ENCODE measurements at places on chromosomes 2 and 18. TPM values are rescaled to one million over a fixed set of nuclear protein-coding genes. Genes with fewer than 3 reads are reported as not detected.

GRCh38 chr2:20249170-20249569 lies 24.2 kb upstream of the SDC1 start:
- DNase-seq = no peak

GRCh38 chr2:187775651-187776050 lies 221.4 kb upstream of the TFPI start:
- DNase-seq = no peak

- DNase-seq = no peak
These were observed 138.2 kb downstream of the DOK6 start for GRCh38 chr18:69538849-69539248.

DNA sequence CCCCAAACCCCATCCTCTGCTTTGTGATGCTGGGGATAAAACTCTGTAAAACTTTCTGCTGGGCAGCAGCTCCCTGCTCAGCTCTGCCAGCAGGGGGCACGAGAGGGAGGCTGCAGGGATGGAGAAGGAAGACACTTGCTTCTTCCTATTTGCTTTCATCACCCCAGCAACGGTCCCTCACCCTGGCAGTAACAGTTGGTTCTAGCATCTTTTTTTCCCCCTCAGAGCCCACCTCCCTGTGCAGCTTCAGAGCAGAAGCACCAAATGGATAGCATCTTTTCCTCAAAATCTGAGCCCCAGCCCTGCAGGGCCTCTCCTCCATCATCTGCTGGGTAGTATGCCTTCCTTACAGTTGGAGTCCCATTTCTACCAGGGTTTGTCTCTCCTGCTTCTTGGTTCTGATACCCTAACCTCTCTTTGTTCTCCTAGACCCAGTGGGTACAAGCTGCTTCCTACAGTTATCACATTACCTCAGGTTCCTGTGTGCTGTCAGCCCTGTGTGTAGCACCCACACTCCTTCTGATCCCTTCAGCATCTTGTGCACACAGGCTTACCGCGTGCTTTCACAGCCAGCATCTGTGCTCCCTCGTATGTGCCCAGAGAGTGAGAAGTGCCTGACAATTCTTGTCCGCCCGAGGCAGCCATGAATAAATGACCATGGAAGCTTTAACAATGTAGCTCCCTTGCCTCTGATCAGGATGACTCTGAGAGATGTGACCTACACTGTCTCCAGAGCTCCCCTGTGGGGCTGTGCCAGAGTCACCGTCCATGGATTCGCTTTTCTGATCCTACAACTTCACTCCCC lies 14.5 kb downstream of the CKAP2L start:
- DNase-seq = peak; percentile 72

DNA sequence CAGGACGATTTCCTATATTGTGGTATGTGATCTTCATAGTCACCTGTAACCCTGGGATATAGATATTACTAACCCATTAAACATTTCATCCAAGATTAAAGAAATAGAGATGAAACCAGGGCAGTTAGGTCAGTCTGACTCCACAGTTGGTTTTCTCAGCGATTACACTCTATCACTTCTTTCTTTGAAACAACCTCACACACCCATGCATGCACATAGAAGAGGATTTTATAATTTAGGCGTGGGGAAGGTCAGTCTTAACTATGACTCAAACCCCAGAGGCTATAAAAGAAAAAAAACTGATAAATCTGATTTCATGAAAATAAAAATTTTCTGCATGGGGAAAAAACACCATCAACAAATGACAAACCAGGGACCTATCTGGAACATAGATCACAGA lies 54.2 kb downstream of the BCL2 start:
- no peak for DNase-seq

GRCh38 chr18:61531182-61531581 lies 198.0 kb downstream of the CDH20 start:
- DNase-seq = no peak

GRCh38 chr18:14959550-14959949 lies 211.6 kb downstream of the ANKRD30B start:
- DNase-seq = no peak

- no peak for DNase-seq
These were observed 28.2 kb downstream of the LPIN2 start for GRCh38 chr18:2984703-2985261.

The TMEM37 gene
- 1.4 TPM for total RNA-seq

The SLC8A1 gene
- total RNA-seq = 4.5 TPM

All from NCI-H460 (cell line).